ENCODE measurements at places on chromosomes 3 and 15. TPM values are rescaled to one million over a fixed set of nuclear protein-coding genes. Genes with fewer than 3 reads are reported as not detected.

GPR176 gene
- 8.8 TPM for total RNA-seq

TUSC2 gene
- total RNA-seq, result 35.5 TPM

ALDH1A3 gene
- 20.1 TPM for total RNA-seq

RAB6B gene
- 2.6 TPM for total RNA-seq

CLDN11 gene
- total RNA-seq, result 0.15 TPM

RNU5B-1 gene
- total RNA-seq, result not detected

Measured in A549 treated with AZD2906 at 1 μM for 4 hours (cell line).